NCI-H1105 (cell line): ENCODE measurements at places on chromosomes 2 and 18.

DNA sequence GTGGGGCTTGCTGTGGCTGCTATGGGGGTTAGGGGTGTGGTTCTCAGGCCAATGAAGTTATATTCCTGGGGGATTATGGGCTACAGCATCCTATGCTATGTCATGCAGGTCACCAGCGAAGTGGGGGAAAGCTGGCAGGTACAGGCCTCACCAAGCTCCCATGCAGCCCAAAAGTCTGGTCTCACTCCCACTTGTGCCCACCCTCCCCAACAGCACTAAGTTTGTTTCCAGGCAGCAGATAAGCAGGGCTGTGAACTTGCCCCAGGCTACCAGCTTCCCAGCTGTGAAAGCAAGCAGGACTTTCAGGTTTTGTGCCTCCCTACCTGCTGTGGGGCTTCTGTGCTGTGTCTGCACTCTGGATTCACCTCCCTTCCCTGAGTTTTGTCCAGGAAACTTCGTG is 469.7 kb downstream of the CPS1 start:
- DNase-seq: no peak

DNA sequence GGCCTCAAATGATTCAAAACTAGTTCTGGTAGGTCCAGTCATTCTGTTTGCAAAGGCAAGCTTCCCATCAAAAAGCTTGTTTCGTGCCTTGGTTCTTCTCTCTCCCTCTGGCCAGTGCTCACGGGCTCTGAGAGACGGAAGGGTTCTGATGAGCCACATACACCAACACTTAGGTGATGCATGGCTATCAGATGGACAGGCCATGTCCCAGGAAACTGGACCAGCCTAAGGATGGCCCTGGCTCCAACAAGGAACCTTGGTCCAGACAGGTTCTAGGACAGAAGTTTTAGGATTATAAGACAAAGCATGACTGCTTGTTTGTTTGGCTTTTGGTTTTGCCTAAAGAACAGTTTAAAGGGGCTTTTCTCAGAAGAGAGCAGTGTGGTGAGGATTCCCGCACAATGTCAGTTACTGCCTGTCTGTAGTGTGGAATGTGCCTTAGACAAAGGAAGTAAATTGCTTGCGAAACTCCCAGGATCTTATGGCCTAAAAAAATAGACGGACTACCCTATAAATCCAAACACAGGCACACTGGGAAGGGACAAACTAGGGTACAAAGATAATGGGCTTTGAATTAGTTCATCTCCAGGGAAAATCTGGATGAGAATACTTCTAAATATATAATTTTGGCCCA is 10.3 kb downstream of the CYP1B1 start:
- no peak for DNase-seq

DNA sequence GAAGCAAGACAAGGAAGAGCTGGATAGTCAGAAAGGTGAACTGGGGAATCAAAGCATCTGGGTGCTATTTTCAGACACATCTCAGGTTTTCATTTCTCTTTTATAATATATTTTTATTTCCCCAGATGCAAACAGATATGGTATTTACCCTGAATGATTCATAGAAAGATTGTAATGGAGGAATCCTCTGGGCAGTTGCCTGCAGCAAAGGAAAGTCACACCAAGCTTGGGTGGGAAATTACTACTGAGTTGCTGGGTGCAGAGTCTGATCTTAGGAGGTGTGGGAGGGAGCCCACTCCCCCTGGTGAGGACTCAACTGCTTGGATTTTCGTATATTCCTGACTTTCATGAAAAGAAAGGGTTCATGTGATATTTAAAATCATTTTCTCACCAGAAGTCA is 2.1 kb downstream of the EFR3B start:
- DNase-seq: no peak

- DNase-seq: no peak
Measured at GRCh38 chr18:49021433-49022129, 70.8 kb upstream of the SMAD7 start.

- no peak for DNase-seq
Measured at GRCh38 chr2:6977786-6978185, 60.6 kb downstream of the RNF144A start.

DNA sequence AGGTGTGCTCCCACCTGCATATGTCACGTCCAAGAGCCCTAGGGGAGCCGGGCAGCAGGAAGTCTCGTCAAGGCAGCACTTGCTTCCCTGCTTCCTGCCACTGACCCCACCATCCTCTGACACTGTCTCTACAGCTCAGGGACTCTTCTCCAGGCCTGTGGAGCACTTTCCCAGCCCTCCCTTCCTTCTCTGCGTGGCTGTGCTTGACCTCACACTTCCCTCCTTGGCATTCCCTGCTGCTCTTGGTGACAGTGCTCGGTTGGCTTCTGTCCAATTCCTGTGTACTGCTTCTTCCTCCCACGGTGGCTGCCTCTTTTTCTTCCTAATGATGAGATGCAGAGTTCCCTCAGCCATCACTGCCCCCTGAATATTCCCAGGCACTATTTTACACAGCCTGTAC is 2.8 kb downstream of the CIDEA start:
- DNase-seq: no peak

DNA sequence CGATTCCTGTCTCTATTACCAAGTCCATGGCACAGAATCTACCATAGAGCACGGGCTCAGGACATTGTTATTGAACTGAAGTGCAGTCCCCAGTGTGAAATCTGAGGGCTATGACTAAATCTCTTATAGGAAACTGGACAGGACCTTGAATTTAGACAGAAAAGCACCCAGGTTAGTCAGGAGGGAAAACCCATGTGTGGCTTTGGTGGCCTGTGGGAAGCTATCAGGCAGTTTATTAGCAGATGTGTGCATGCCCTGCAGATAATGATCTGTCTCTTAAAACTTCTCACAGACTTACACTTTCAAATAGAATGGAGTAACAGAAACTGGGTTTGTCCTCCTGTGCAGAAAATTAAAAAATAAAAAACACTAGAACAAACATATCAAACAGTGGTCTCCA is 610.0 kb upstream of the RAB6C start:
- no peak for DNase-seq

- no peak for DNase-seq
Measured at GRCh38 chr2:124753842-124754241, 728.8 kb downstream of the CNTNAP5 start.

- no peak for DNase-seq
Measured at GRCh38 chr2:239903803-239904202, 121.3 kb downstream of the NDUFA10 start.

DNA sequence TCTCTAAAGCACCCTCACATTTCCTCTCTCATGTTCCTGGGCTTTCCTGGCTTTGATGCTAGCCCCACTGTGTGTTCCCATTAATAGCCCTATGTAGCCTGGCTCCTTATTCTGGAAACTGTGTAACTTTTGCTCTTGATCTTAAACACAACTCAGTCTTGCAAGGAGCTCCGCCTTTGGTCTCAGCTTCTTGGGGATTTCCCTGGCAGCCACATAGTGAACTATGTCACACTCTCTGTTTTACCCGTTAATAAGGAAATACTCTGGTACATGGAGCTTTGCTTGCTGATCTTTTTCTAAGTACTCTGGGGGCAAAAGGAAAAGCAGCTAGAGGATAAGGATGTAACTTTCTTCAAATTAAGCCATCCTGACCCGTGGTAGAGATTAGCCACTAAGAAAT is 259.3 kb downstream of the NEDD4L start:
- DNase-seq: no peak

DNA sequence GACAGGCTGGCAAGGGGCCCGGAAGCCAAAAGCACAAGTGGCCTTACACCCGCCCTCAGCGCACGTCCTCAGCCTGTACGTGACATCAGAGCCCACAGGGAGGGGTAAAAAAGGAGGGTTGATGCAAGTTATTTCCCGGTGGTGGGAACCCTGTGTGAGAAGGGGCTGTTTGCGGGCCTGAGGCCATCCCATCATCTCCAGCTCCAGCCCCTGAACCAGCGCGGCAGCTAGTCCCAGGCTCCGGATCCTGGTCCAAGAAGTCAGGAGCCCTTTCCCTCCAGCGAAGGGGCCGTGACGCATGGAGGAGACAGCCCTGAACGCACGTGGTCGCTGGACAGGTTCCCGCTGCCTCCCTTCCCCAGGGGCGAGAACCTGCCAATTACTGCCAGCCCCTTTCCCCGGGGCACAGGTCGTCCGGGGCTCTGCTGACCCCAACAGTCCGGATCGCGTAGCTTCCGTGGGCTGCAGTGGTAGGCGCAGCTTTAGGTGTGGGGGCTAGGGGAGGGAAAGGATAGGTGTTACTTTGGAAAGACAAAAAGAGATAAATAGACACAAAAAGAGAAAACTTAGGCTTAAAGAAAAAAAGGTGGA is 1.3 kb upstream of the LRP2 start:
- DNase-seq: peak; percentile 44

- no peak for DNase-seq
Measured at GRCh38 chr2:38442643-38443541, 65.8 kb upstream of the ATL2 start.

DNA sequence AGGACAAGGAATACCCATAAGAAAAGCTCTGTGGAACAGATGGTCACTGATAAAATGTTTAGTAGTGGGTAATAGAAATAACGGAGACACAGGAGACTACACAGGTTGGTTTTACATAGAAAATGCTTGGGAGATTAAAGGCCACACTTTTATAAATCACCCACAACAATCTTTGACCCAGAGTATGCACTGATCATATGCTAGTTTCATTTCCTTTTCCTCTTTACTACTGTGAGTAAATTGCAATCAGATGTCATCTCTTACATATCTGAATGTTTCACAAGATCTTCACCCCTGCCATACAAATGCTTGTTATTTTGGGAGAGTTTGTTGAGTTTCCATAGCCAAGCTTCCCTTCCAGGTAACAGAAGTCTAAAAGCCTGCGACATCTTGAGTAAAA is 978.4 kb upstream of the KLHL29 start:
- no peak for DNase-seq

DNA sequence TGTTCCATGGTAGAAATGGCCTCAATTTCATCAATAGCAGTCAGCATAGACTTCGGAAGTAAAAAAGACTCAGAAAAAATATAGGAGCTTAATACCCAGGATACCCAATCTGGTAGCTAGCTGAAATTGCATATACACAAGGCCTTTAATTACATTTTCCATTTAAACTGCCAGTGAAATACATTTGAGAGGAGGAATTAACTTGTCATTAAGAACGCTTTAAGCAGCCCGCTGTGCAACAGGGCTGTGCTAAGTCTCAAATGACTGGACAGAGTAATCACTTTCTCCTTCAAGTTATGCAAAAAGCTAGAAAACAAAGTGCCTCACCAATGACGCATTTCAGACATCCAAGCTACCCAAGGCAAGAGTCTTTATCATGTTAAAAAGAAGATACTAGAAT is 558.8 kb downstream of the MBD2 start:
- DNase-seq: no peak

DNA sequence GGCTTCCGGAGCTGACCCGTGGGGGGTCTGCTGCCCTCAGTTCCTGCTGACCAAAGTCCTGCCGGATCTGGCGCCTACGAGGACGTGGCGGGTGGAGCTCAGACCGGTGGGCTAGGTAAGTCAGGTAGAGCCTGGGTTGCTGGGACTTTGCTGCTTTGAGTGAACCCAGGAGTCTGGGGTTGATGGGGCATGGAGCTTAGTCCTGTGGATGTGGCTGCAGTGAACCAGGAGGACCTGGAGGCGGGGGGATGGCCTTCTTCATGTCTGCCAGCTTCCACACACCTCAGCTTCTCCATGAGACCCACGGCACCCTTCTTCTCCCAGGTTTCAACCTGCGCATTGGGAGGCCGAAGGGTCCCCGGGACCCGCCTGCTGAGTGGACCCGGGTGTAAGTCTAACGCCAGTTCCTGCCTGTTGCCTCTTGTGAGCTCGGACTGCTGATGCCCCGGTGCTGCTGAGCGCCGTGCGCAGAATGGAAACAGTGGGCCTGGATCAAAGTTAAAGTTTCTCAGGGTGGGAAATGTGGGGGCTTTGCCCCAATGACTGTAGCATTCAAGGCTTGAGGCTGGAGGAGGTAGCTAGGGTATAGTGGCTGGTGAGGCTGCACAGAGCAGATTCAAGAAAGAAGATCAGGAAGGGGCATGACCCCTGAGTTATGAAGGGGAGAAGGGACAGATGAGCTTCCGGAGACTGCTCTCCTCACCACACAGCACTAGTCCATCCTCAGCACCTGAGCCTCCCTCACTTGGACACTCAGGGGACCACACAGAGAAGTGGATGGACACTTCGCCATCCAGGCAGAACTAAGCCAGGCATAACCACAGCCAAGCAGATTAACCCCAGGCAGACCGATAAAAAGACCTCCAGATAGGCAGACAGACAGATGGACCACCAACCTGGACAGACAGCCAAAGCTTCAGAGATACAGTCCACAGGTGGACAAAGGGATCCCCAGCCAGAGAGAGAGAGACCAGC is 17.3 kb downstream of the PTPN18 start:
- DNase-seq: no peak

DNA sequence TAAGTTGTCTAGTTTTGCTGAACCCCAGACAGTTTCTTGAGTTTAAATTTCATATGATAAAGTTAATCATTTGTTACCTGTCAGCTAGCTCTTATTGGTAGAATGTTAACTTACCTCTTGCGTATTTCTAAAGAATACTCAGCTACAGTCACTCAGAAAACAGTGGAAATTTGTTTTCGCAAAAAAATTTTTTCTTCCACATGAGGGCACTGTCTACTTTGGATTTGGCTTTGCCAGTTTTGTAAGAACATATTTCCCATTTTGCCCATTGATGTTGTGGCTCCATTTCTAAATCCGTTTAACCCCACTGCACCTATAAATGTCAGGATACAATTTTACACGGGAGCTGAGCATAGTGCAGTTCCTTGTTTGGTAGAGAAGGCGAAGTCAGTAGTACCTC is 19.1 kb upstream of the GCFC2 start:
- DNase-seq: no peak

DNA sequence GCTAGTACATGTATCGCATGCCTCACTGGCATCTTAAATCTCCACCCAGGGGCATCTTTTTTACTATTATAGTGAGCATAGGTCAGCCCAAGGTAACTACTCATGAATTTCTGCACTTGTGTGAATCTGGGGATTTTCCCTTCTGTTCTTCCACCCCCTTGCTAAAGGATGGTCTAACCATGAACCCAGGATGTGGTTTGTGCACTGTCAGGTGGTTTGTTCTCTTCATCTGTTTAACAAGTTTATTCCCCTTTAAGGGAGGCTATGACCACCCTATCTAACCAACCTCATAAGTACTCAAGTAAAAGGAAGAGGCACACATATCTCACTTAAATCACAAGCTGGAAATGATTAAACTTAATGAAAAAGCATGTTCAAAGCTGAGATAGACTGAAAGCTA is 243.0 kb downstream of the RPRM start:
- no peak for DNase-seq

DNA sequence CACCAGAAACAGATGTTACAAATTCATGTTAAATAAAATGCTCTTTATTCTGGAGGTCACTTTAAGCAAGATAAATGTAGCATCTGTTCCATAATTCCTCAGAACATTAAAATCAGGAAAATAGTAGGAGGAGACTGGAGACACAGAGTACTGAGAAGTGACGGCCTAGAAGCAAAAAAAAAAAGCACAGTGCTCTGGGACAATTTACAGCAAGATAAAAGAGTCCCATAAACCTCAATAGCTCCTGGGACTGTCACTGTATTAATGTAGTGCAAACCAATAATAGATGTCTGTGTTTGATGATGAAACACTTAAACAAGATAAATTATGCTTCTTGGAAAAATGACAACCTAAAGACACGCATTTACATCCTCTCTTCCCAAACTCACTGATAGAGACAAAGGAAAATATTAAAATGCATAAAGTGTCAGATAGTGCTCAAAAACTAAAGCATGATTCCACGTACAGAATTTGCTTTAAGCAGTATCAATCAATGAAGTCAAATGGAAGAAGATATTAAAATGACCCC is 338.8 kb upstream of the REG3G start:
- no peak for DNase-seq
